DND-41 (cell line): ENCODE measurements at places on chromosomes 5 and 9.

DNA sequence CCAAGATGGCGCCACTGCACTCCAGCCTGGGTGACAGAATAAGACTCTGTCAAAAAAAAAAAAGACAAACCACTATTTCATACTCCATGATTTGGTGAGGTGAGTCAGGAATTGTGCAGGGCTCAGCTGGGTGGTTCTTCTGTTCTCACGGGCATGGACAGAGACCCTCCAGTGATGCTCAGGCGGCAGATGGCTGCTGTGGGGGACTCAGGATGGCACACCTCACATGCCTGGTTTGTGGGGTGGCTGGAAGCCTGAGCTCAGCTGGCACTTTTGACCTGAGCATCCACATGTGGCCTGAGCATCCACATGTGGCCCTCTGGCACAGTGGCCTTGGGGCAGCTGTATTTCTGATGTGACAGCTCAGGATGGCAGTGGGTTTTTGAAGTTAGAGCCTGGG lies 217.2 kb downstream of the IRX2 start:
- no peak for DNase-seq

DNA sequence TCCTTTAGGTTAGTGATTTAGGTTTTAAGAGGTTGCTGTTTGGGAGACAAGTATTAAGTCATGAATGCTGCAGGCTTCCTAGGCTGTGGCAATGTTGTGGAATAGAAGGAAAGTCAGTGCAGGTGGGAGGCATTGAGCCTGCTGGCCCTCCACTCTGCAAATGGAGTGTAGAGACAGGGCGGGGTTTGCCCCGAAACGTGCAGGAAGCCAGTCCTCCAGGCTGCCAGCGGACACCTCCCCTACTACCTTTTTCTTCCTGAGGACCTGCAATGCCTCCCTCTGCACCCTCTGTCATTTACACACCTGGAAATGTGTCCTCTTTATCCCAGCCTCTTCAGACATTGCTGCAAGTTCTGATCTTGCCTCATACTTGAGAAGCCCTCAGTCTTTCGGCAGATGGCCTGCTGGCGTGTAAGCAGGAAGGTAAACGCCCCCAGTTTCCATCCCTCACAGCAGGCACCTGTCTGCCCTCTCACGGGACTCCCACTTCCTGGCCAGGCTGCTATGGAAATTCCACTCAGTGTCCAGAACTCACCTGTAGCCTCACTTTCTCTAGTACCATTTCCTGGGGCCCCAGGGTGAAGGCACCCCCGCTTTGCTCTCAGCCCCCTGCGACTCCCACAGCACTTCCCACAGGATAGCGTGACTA lies 81.6 kb upstream of the BOD1 start:
- DNase-seq: no peak

DNA sequence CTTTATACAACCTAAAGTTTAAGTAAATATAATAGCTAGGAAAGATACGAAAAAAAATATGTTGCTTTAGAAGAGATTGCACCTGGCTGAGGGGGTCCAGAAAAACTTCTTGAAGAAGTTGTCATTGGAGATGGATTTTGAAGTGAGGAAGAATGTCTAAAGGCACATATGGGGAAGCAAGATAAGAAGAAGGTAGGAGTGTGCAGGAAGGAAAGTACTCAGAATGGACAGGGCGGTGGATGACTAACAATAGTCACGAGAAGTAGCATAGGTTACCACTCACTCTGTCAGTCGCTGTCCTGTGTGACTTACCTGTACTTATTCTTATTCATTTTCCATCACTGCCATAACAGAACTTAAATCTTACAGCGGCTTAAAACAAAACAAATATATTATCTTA lies 251.6 kb downstream of the GRIA1 start:
- no peak for DNase-seq

DNA sequence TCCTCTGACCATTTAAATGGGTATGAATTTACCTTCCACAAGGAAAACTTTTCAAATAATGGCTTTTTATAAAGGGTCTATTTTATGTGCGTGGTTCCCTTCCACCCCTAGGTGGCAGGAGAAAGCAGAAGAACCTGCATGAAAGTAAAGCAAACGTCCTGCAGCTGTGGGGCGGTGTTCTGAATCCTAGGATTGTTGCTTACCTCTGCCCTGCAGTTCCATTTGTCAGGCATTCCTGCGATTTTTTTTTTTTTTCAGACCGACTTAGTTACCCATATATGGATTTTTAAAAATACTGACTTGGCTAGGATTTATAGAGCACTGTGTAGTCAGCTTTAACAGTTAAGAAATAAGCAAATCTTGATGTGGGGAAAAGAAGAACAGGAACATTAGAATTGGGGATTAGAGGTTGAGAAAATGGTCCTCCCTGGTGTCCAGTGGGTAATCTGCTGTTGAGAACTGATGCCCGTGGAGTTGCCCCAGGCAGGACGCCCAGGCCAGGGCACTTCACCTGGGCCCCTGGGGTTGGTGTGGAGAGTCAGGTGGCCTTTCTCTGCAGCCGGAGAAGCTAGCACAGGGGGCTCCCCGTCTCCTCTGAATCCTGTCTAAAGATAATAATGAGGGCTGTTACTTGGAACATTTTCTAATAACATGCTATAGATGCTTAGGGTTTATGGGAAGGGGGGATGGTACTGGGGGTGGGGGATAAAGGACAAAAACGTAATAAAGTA lies 30.4 kb upstream of the LTC4S start:
- peak; percentile 60 for DNase-seq

GRCh38 chr5:93272108-93272507 lies 308.9 kb downstream of the NR2F1-AS1 start:
- DNase-seq: no peak

DNA sequence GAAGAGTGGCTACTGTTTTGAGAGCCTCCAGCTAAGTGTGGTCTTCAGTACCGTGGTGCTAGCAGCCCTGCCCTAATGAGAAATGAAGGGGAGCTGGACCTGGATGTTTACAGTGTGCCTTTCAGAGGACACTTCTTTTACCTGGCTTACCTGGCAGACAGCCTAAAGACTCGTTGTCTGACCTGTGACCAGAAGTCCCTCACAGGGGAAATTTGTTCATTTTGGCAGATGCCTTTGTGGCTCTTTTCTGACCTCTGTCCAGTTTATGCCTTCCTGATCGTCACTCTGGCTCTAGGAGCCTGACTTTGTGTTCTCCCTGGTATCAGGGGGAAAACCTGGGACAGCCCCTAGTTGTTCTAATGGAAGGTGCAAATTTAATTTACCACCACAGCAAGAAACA lies 475.1 kb downstream of the DMRTA1 start:
- DNase-seq: no peak

DNA sequence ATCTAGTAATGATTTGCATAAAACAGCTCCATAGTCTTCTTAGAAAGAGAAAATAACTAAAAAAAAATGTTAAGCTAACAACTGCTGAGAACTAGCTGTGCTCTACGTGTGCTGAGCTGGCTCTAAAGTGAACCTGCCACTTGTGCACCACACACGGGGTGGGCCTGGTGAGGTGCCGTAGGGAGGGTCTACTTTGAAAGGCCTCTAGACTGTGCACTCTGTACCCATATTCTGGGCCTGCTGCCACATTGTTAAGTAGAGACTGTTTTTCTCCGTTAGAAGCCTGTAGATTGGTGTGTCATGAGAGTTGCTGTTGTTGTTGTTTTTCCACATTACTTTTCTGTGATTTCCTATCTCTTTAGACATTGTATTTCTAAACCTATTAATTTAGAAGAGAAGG lies 93.9 kb downstream of the CD180 start:
- no peak for DNase-seq
